Cortex of kidney (tissue), 1 donor: ENCODE measurements at places on chromosomes 11 and 22.

- no peak for DNase-seq
These were observed 14.3 kb upstream of the EFCAB6 start for GRCh38 chr22:43826142-43827002.

DNA sequence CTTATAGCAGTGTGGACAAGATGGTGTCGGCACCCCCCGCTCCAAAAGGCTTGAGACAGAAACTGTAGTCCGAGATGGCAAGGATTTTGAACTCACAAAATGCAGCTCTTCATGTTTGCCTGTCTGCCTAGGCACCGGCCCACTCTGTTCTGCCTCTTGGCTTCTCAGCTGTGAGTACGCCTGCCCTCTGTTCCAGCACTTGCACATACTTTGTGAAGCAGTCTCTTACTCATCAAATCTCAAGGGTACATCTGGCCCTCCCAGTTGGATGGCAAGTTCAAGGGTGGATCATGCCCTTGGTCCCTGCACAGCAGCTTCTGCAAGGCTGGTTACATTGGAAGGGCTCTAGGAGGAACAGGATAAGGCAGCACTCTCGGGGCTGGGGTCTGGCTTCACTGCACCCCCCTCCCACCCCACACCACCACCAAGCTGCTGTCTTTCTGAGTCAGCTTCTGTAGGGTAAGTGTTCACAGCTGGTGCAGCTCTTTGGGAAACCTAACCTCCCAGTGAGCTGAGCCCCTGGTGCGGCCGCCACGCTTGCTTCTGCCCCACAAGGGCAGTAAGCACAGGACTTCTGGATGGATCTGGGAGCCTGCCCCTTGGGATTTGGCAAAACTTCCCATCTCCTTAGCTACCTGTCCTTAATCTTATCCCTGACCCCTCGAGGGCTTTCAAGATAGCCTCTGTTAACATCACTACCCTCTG is 37.2 kb downstream of the FAM83F start:
- DNase-seq, result no peak

- DNase-seq, result no peak
These were observed 2.8 kb upstream of the NARS2 start for GRCh38 chr11:78577495-78577894.

DNA sequence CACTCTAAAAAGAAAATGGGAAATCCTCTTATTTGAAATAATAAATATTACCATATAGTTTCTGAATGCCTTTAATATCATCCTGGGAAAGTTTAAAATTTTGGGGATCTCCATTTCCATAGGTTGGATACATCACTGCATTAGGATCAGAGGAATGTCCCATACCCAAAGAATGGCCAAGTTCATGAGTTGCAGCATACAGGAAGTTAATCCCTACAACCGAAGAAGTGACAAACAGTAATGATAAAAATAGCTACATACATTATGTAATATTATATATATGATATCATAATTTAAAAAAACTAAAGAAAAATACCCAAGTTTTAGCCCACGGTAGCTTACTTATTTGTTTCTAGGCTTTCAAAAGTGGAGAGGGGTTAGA is 7.4 kb downstream of the MMP7 start:
- DNase-seq, result no peak

- no peak for DNase-seq
These were observed 21.0 kb downstream of the LDLRAD3 start for GRCh38 chr11:35964841-35965240.

DNA sequence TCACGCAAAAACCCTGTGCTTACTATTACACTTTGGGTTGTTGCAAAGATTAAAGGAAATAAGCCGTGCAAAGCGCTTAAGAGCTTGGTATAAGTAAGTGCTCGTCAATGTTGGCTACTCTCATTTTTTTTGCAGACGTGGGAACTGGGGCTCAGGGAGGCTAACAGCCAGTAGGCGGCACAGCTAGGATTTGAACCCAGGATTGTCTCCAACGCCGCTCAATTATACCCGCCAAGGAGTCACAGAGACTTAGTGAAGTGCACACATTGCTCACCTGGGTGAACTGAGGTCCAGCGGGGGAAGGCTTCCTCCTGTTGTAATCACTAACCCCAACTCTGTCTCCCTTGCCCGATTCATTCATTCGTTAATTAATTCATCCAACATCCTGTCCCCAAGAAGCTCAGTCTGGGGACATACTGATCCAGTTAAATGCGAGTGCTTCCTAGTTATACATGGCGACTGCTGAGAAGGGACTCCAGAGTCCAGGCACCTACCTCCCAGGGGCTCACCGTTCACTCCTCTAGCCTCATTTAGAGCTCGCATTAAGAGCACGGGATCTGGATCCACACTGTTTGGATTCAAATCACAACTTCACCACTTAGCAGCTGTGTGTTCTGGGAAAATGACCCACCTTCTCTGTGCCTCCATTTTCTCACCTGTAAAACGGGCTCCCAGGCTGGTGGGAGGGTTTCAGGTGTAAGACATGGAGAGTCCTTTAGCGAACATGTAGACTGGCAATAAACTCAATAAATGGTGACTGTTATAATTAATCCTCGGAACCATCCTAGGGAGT is 838 bp upstream of the MTFP1 start:
- no peak for DNase-seq

GRCh38 chr11:128548649-128549255 is 38.6 kb downstream of the ETS1 start:
- no peak for DNase-seq

- no peak for DNase-seq
These were observed 85.8 kb downstream of the RTL6 start for GRCh38 chr22:44412136-44412731.

DNA sequence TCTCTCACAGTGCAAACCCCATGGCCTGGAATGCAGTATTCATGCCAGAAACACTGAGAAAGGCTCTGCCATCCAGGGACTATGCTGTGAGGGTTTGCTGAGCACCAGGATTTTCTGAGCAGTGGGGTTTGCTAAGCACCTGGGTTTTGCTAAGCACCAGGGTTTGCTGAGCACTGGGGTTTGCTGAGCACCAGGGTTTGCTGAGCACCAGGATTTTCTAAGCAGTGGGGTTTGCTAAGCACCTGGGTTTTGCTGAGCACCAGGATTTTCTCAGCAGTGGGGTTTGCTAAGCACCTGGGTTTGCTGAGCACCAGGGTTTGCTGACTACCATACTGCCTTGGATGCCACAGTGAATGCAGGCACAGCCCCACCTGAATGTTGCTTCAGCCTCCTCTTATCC is 48.3 kb upstream of the SMIM38 start:
- no peak for DNase-seq

DNA sequence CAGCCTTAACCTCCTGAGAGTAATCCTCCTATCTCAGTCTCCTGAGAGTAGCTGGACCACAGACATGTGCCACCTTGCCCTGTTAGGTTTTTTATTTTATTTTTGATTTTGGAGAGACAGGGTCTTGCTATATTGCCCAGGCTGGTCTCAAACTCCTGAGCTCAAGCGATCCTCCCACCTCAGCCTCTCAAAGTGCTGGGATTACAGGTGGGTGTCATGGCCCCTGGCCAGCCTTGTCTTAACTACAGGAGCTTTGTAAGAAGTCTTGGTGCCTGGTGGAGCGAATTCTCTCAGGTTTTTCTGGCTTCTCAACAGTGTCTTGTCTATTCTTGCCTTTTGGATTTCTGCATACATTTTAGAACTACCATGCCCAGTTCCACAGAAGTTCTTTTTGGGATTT is 546.4 kb downstream of the TBC1D22A start:
- DNase-seq, result no peak
